ENCODE measurements at places on chromosomes 2 and 18.

GRCh38 chr2:177314722-177315264 is 50.3 kb upstream of the NFE2L2 start:
- no peak for DNase-seq

DNA sequence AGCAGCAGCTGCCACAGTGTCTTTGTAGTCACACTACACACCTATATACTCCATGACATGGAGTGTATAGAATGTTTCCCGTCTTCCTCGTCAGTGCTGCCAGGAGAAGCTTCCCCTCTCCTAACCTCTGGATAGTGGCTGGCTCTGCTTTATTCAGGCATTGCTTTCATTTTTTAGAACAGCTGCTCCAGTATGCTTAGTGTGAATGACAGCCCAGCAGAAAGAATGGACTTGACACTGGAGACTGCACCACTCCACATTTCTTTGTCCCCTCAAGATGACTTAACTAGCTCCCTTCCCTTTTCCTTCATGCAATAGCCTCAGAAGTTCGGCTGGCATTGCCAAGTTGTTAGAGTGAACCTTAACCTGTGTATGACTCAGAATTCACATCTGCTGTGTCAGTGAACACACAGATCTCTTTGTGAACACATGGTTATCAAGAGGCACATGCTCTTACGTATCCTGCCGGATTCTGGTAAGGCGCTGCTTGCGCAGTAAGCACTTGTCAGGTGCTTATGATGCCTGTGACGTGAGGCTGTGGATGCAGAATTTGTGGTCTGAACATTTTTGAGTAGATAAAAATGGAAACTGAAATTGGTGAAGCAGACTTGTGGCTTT is 73.9 kb downstream of the NEDD4L start:
- peak; percentile 16 for DNase-seq

DNA sequence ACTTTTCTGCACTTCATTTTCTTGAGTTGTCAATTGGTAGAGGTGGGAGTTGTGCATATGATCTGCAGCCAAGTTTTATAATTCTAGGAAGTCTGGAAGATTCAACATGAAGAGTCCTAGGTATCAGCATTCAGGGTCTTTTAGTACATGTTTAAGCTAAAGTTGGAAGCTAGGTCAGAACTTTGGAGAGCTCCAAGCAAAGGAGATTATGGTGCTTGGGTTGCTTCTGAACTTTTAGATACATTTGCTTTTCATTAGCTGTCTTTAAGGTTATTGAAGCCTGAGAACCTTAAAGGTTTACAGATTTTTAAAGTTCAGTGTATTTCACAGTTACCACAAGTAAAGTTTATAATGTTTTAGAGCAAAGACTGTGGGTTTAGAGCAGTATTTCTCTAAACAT is 85.5 kb downstream of the EPC2 start:
- DNase-seq, result no peak

GRCh38 chr2:233380995-233381637 is 26.8 kb downstream of the DGKD start:
- DNase-seq, result no peak

DNA sequence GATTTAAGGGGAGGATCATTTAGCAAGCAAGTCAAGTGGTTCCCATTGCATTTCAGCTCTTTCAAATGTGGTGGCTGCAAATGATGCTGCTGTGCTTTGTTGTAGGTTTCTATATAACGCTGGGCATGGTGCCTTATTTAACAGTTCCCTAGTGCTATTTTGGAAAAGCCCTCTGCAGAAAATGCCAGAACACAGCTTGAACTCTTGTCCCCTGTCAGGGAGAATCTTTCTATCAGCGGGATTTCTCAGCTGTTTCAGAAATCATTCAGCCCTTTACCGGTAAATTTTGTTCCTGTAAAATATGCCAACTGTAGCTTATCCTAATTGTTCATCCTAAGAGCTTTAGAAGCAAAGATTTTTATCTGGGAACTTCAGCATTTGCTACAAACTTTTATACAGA is 77.8 kb upstream of the DTNA start:
- no peak for DNase-seq

GRCh38 chr2:61443342-61444041 is 27.4 kb downstream of the USP34 start:
- DNase-seq, result no peak

- no peak for DNase-seq
These were observed 297.4 kb upstream of the GCFC2 start for GRCh38 chr2:76008001-76008702.

DNA sequence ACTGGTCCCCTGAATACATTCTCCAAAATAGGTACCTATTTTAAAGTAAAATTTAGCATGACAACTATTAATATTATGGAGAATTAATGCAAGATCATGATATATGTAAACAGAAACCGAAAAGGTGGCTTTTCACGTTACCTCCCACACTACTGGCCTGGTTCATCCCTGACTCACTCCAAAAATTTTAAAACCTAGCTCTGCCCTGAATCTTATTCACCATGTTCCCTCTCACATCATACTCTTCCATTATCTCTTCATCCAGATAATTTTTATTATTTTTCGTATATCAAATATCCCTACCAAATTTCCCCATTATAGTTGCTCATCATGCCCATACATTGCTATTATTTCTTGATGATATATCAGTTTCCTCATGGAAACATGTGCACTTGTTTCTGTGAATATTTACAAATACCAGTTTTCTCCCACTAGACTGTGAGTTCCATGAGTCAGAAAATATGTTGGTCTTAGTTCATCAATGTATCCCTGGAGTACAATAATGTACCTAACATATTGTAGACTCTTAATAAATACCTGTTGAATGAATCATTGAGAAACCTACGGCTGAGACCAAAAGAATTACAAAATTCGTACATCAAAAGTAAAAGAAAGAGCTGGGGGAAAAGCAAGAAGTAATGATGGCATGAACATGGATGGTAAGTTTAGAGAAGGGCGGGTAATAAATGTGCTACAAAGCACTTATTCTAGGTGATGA is 360.1 kb upstream of the CHAC2 start:
- no peak for DNase-seq

- DNase-seq, result no peak
These were observed 542.6 kb upstream of the KLHL29 start for GRCh38 chr2:22842205-22842869.

DNA sequence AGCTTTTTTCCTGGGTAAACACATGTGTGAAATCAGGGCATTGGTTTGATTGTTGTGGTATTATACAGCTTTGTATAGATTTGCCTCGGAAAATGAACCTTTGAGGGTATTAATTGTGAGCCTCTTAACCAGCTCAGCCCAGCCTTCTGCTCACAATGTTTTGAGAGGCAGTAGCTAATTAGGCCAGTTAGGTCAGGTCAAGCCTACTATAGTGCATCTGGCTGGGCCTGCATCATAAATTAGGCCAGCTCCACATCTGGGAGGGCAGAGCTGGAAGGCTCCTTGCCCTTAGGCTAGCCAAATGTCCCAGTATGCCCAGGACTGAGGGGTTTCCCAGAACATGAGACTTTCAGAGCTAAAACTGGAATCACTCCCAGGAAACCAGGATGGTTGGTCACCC is 43.0 kb downstream of the LRATD1 start:
- DNase-seq, result no peak

Data from uterus (tissue), 4 donors.